ENCODE measurements at places on chromosomes 2 and 18. TPM values are rescaled to one million over a fixed set of nuclear protein-coding genes. Genes with fewer than 3 reads are reported as not detected.

The ERFE gene
- total RNA-seq, result 0.88 TPM

The FKBP7 gene
- total RNA-seq, result 2.8 TPM

The GALNT3 gene
- total RNA-seq, result 17.2 TPM

The OTOF gene
- not detected for total RNA-seq

The DRC1 gene
- total RNA-seq, result not detected

- no peak overlapping the region for H3K4me3 ChIP-seq
- no peak overlapping the region for H3K27ac ChIP-seq
- no peaks in the 10 kb centered on the region for H3K27me3 ChIP-seq
- no peaks in the 10 kb centered on the region for H3K36me3 ChIP-seq
- no peak for DNase-seq
- no peaks in the 10 kb centered on the region for H3K4me1 ChIP-seq
Observed at GRCh38 chr2:10740226-10740625, 18.8 kb downstream of the ATP6V1C2 start.

GRCh38 chr2:191552066-191552465, 125.9 kb upstream of the NABP1 start:
- DNase-seq, result no peak
- no peaks in the 10 kb centered on the region for H3K36me3 ChIP-seq
- no peaks in the 10 kb centered on the region for H3K4me1 ChIP-seq
- H3K4me3 ChIP-seq, result no peak overlapping the region
- H3K27me3 ChIP-seq, result no peaks in the 10 kb centered on the region
- no peak overlapping the region for H3K27ac ChIP-seq

DNA sequence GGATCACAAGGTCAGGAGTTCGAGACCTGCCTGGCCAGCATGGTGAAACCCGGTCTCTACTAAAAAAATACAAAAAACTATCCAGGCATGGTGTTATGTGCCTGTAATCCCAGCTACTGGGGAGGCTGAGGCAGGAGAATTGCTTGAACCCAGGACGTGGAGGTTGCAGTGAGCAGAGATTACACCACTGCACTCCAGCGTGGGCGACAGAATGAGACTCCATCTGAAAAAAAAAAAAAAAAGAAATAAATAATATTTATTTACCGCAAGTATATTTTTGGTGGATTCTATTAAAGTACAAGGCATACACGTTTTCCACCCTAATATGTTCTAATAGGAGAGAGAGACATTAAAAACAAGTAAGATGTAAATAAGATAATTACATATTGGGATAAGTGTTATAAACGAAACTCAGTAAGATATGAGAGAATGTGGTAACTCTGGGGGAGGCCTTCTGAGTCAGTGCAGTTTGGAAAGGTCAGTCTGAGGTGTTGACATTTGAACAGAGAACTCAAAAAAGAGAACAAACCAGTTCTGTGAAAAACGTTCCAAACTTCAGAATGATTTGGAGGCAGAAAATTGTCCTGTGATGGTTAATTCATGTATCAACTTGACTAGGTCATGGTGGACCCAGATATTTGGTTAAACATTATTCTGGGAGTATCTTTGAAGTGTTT, 8.8 kb upstream of the POLI start:
- no peaks in the 10 kb centered on the region for H3K36me3 ChIP-seq
- H3K4me3 ChIP-seq, result no peak overlapping the region
- peaks cover 8% of the 10 kb centered on the region for H3K4me1 ChIP-seq
- H3K27me3 ChIP-seq, result no peaks in the 10 kb centered on the region
- no peak overlapping the region for H3K27ac ChIP-seq

Data from pancreas (tissue), 10 donors.